Left renal pelvis (tissue), 4 donors: ENCODE measurements at places on chromosomes 7 and 10. TPM values are rescaled to one million over a fixed set of nuclear protein-coding genes. Genes with fewer than 3 reads are reported as not detected.
A peak's percentile ranks its signal among the peaks of the same experiment; 100 is the strongest.

PDE1C gene
- 0.72 TPM for polyA plus RNA-seq

KCNH2 gene
- 17.5 TPM for polyA plus RNA-seq

BAIAP2L1 gene
- polyA plus RNA-seq, result 2.3 TPM

SCIN gene
- 122 TPM for polyA plus RNA-seq

ACSM6 gene
- 0.16 TPM for polyA plus RNA-seq

CCL24 gene
- 0.29 TPM for polyA plus RNA-seq

MYO1G gene
- polyA plus RNA-seq, result 0.84 TPM

SNCG gene
- 4.8 TPM for polyA plus RNA-seq

GOLGA7B gene
- polyA plus RNA-seq, result 0.40 TPM

STOX1 gene
- polyA plus RNA-seq, result 9.7 TPM

UNCX gene
- polyA plus RNA-seq, result 17.3 TPM

HMX3 gene
- polyA plus RNA-seq, result not detected

XRCC2 gene
- 4.7 TPM for polyA plus RNA-seq

OPN1SW gene
- polyA plus RNA-seq, result 2.2 TPM

DNA sequence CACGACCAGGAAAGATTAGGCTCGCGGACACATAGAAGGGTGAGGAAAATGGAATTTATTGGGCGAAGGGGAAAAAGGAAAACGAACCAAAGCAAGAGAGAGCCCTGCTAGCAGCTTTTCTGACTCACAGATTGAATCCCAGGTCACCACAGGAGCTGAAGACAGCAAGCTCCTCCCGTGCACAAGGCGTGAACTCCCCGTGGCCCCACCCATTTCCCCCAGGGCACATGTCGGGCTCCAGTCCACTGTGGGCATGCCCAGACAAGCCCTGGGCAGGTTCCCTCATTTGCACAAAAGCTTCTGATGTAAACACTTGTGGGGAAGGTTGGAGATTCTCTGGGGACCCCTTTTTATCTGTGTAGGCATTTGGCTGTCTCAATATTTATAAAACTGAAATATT lies 582.4 kb downstream of the SUGCT start:
- no peak for DNase-seq

- DNase-seq, result no peak
These were observed 38.0 kb upstream of the TES start for GRCh38 chr7:116172353-116172752.

- DNase-seq, result no peak
These were observed 186.2 kb upstream of the PDE1C start for GRCh38 chr7:32256376-32256775.

DNA sequence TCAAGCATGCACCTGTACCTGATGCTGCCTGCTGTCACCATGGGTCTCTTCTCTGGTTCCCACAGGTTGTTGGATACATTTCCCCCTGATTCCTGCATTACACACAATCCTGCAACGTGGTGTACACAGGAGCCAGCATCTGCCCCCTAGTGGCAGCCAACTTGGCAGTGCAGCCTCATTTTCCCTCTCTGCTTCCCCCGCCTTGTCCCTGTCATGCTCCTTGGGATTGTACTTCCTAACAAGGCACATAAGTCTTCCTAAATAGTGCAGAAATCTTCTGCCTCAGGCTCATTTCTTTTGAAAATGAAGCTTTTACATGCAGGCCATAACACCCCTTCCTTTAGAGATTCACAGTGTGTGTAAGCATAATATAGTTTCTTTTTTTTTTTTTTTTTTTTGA lies 387.5 kb downstream of the CCSER2 start:
- no peak for DNase-seq

DNA sequence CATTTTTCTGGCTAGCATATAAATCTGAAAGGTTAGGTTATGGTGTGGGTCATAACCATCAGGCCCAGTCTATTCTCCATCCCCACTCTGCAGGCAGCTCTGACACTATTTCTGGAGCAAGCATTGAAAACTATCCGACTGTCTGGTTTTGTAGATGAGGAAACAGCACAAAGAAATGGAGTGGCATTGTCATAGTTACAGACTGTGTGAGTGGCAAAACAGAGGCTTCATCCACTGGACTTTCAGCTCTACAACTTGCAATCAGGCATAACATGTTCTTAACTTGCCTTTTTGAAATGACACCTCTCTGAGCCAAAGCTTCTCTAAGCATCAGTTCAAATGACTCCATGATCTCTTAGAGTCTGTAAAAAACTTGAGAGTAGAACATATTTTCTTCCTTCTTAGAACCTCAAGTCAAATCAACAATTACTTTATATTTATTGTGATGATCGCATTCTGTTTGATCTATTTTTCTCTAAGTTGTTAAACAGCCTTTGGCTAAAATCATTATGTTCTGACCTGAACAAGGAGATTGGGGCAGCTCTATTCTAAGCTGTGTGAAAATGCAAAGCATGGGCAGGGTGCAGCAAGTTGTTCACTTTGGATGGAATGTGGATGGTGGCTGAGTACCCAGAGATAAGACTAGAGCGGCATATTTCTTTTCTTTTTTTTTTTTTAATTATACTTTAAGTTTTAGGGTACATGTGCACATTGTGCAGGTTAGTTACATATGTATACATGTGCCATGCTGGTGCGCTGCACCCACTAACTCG lies 68.5 kb downstream of the LRRC4 start:
- DNase-seq, result no peak

DNA sequence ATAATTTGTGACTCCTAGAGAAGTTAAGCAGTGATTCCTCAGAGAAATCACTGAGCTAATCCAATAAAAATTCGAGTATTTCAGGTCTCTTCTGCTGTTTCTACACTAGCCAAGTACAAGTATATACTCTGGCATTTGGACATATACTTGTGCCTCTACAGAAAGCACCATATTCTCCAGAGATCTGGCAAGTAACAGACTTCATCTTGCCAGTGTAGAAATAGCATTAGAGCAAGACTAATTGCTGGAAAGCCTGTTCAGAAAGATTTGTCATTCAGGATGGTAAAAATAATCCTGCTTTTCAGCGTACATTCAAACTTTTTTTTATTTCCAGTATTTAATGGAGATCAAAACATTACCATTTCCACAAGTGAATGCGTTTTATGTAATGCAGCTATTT lies 410.8 kb upstream of the ETV1 start:
- no peak for DNase-seq

- DNase-seq, result no peak
These were observed 180.2 kb upstream of the FZD8 start for GRCh38 chr10:35822316-35822715.

DNA sequence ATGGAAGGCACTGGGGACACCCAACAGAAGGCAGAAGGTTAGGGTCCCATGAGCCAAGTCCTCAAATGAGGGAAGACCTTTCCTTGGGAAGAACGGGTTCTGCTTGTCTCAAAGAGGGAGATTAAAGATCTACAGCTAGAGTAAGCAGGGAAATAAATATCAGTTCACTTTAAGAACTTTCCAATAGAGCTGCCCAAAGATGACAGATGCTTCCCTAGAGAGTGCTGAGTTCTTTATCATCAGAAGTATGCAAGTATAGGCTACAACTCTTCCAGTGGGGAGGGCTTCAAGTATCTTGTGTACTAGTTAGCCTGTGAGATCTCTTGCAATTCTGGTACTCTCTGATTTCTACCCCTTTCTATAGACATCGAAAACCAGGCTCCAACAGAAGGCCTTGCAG lies 39.4 kb downstream of the EMX2 start:
- DNase-seq, result no peak

DNA sequence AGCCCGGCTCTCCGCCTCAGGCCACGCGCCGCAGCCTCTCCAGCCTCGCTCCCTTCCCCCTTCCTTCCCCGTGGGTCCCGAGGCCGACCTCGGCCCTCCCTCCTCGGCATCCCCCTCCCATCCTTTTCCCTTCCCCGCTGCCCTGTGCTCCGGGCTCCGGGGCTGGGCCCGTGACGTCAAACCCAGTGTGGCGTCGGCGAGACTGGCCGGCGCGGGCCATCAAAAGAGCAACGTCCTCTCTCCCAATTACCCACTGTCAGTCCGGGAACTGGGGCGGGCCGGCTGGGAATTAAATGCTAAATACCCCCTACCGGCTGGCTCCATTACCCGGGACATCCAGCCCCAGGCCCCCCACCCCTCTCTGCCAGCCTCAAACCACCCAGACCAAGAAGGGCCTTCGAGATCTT lies 2.6 kb upstream of the GATA3 start:
- no peak for DNase-seq

DNA sequence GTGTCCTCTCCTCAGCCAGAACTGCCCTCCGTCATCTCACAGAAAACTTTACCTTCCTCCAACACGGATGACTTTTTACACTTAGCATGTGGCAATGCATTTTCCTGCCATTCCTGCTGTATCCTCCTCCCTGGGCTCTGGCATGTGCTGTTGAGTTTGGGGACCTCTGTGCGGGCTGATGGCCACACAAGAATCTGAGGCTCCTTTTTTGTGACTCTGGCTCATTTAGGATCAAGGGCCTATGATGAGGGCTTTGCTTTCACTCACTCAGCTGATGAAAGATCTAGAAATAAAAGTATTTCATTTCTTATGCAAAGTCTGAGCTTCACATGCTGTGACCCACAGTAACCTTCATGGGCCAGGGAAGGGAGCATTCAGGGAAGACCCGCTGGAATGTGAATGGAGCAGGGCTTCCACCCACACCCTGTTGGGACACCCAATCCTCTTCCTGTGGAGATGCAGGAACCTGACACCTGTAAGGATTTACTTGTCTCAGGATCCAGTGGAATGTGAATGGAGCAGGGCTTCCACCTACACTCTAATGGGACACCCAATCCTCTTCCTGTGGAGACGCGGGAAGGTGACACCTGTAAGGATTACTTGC lies 500.3 kb upstream of the MKI67 start:
- no peak for DNase-seq

DNA sequence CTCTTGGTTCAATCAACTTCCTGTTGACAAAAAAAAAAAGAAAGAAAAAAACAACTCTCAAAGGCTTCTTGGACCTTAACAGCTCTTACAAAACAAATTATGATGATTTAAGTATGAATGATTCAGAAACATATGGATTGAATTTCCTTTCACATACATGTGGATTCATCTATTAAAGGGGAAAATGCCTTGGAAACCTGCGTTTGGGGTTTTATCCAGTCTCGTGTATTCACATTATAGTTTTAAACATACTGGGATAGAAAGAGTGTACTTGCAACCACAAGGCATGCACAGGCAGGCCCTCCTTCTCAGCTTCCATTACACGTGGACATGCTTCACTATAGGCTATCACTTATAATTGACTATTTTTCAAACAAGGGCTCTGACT lies 286.7 kb downstream of the INHBA start:
- DNase-seq, result no peak

DNA sequence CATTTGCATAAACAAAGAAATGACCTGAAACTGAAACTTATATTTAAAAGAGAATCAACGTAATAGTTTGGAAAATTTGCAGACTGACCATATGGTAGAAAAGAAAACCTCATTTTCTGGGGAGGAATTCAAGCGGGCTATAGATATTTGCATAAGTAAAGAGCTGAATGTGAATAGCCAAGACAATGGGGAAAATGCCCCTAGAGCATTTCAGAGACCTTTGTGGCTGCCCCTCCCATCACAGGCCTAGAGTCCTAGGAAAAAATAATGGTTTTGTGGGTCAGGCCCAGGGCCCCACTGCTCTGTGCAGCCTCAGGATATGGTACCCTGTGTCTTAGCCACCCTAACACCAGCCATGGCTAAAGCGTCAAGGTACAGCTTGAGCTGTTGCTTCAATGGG lies 480.6 kb upstream of the MBL2 start:
- no peak for DNase-seq

GRCh38 chr7:11355399-11356005 lies 381.8 kb downstream of the PHF14 start:
- peak; percentile 36 for DNase-seq

- DNase-seq, result no peak
These were observed 5.4 kb downstream of the PRF1 start for GRCh38 chr10:70596860-70597809.

- no peak for DNase-seq
These were observed 76.1 kb upstream of the ZEB1 start for GRCh38 chr10:31242902-31243301.

- DNase-seq, result no peak
These were observed 44.4 kb downstream of the LRRC4 start for GRCh38 chr7:127986581-127987521.

- peak; percentile 24 for DNase-seq
These were observed 407.7 kb downstream of the SH2D4B start for GRCh38 chr10:80945264-80945880.

- no peak for DNase-seq
These were observed 76.2 kb downstream of the MACC1 start for GRCh38 chr7:20141002-20141345.

GRCh38 chr7:42448901-42449300 lies 211.9 kb upstream of the GLI3 start:
- no peak for DNase-seq

DNA sequence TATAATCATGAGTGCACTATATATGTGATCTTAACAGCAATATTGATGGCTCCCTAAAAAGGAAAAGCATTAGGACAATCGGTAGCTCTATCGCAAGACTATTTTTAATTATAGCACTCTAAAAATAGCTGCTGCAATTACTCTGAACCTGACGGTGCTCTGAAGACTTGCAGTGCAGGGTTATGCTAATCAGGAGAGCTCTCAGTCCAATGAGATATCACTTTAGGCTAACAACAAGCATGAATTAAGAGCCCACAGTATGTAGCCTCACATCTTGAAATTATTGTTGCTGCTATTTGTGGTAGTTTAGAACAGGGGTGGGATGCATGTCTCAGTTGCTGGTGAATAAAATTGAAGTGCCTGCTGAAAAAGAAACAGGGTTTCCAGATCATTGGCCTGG lies 515.8 kb upstream of the AKR1E2 start:
- no peak for DNase-seq

DNA sequence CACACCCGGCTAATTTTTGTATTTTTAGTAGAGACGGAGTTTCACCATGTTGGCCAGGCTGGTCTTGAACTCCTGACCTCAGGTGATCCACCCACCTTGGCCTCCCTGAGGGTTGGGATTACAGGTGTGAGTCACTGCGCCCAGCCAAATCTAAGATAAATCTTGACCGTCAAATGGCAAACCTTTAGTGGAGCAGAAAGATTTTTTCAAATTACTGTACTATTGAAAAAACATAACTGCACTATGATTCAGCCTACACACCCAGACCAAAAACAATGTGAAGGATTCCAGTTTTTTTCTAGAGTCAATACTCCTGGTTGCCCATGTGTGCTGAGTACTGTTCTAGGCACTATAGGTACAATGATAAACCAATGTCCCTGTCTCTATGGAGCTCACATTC lies 33.9 kb upstream of the SVIL start:
- no peak for DNase-seq
